ENCODE measurements at places on chromosomes 1 and 21.

GRCh38 chr1:218363141-218363540, 18.0 kb downstream of the TGFB2 start:
- no peak for DNase-seq

DNA sequence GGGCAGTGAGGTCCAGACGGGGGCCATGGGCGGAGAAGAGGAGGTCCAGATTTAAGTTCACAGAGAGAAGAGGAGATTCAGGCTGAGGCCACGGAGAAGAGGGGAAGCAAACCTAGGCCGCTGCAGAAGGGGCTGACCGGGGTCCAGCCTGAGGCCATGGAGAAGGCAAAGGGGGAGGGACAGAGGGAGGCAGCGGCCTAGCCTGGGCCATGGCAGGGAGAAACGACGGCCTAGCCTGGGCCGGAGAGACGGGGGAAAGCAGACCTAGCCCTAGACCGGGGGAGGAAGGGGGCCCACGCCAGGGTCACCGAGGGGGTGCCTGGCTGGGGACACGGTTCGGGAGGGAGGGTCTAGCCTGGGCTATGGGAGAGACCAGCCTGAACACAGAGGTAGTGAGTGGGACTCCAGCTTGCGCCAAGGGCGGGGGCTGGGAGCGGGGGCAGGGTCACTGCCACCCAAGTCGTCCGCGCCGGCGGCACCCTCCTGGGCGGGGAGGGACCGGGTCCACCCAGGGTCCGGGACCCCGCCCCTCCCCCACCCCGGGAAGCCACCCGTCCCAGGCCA, 459 bp downstream of the CAPZB start:
- no peak for DNase-seq

DNA sequence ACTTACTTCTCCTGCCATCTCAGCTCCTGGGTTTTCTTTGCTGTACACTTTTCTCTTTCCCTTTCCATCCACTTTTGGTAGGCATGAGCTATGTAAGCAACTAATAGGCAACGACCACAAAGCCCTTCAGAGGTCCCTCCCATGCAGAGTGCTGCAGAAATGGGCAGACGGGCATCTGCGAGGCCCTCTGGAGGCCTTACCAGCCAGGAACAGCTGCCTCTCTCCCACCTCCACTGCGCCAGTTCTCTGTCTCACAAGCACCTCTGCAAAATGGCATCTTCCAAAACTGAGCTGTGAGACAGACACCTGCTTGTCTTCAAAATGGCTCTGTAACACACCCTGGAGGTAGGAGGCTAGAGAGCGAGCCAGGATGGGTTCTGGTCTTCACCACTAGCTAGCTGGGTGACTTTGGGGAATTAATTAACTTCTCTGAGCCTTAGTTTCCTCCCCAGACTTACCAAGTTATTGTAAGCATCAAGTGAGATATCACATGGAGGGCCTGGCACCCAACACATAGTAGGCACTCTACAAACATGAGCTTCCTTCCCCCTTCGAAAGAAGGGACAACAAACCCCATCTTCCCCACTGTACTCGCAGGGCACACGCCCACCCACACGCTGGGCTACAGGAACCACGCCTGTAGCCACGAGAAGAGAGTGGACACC, 62.0 kb downstream of the BCAR3 start:
- DNase-seq = no peak

DNA sequence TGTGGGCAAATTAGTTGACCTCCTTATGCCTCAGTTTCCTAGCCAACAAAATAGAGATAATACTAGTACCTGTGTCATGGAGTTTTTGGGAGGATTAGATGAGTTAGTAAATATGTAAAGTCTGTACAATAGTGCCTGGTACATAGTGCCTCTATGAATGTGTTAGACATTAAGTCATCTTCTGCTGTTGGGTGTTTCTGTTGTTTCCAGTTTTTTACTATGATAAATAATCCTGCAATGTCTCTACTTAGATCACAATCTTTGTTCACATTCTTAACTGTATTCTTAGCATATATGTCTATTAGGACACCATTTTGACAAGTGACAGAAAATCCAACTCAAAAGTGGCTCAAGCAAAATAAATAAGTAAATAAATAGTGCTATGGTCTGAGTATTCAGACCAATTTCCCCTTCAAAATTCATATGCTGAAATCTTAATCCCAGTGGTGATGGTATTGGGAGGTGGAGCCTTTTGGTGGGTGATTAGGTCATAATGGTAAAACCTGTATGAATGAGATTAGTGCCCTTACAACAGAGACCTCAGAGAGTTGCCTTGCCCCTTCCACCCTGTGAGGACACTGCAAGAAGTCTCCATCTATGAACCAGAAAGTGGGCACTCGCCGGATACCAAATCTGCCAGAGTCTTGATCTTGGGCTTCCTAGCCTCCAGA, 84.3 kb downstream of the DIRAS3 start:
- DNase-seq = no peak

DNA sequence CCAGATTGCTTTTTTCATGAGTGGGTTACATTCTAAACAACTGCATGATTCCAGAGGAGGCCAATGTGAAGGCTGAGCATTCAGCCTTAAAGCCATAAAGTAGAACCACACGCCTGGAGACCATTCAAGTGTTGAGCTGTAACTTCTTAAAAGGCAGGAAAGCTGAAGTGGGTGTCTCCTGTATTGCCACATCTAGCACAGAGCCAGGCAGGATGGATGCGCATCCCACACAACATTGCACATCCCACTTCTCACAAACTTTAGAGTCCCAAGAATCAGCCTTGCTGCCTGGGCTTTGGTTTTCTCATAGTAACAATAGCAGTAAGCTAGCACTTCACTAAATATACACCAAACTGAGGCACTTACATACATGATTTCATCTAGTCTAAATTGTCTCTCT, 151.7 kb downstream of the DAB1 start:
- no peak for DNase-seq

- no peak for DNase-seq
Observed at GRCh38 chr1:200918006-200918405, 23.3 kb downstream of the INAVA start.

DNA sequence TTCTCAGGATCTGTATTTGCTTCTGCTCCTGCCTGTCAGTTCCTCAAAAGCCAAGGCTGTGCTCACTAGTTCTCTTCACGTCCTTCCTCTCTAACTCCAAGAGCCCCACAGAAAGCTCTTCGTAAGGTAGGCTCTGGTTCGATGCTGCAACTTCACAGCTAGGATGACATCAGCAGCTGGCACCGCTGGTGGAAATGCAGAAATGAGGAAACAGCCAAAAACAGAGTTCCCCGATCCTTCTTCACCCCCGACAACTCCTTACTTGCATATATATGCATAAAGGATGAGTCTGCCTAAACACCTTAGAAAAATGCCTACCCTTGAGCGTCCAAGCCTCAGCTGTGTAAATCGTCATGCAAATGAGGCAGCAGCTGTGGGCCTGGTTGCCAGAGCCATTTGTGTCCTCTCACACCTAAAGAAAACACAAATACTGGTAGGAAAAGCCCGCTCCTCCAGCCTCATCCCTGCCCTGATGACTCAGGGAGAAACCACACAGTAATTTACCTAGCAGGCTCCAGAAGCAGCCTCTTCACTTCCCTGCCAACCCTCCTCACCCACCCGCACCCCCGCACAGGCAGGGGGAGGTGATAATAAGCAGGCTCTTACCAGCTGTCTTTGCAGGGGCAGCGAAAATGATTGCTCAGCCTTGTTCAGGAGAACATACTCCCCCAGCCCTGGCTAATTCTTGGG, 28.2 kb downstream of the BATF3 start:
- no peak for DNase-seq

DNA sequence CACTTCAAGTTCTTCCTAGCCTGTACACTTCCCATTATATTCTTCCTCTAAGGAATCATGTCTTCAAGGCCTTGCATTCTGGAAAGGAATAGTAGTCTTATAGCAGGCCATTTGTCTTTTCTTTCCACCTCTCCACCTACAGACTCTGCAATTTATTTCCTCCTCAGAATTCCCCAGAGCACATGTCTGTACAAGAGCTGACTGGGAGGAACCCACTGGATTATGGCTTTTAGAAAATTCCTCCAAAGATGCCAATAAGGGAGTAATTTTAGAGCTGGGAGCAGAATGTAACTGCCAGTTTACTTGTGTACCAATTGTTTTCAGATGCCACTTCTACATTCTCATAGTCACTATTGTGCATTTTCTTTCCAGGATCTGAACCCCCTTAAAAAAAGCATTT, 3.4 kb upstream of the PSMG1 start:
- no peak for DNase-seq

DNA sequence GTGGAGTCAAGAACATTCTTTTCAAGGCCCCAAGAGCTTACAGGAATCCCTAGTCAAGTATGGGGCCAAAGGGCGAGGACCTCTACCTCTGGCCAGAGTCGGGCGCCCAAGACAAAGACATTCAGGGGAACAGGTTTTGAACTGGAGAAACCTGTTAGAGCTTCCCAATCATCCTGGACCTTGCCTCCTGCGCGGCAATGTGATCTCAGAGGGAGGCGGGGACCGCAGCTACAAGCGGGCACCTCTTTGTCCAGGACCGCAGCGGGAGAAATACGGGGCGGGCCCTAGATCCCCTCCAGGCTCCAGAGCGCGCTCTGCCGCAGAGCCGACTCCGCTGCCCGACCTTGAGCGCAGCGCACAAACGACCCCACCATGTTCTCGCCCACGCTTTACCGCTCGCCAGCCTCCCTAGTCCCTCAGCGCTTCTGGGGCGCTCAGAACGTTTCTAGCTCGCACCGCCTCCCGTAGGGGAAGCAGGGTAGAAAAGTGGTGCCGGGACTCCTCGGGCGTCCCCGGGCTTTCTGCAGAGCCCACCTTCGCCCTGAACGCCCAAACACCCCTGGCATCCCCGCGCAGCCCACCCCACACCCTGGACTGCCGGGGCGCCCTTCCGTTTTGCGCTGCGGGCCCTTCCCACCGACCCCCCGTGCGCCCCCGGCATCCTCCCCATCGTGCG, 28.1 kb downstream of the RABIF start:
- no peak for DNase-seq

DNA sequence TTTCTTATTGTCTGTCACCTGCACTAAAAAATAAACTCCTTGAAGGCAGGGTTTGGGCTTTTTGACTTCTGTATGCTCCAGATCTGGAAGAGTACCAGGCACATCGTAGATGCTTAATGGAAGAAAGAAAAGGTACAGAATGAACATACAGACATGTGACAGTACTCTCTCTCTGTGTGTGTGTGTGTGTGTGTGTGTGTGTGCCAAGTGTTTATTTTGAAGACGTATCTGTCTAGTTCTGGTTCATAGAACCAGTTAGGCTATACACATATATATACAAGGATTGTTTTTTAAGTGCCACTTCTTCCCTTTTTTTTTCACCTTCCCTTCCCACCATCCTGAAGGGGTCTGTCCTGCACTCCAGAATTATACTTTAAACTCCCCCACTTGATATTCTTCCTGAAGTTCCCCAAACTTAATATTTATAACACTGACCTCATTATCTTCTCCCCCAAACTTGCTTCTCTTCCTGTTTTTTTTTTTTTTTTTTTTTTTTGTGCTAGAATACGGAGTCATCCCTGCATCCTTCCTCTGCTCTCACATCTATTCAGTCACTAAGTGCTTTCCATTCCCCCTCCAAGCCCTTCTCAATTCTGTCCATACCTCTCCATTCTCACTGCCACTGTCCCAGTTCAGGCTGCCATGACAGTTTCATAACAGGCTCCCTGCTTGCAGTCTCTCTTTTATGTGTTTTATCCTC, 5.4 kb upstream of the KCNA3 start:
- DNase-seq = no peak

DNA sequence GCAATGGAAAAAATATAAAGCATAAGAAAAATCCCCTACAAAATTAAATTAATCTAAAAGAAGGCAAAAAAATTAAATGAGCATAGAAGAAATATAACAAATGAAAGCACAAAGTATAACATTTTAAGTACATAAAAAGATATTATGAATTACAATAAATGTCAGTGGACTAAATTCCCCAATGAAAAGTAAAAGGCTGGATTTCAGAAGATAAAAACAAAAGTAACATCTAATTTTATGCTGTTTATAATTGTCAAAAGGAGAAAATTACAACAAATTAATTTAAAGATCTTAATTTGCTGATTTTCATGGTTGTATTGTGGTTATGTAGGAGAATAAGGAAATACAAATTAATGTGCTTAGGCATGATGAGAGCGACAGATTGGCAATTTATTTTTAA, 92.8 kb downstream of the NGF start:
- no peak for DNase-seq

- no peak for DNase-seq
Observed at GRCh38 chr1:231826566-231826965, 200.0 kb downstream of the DISC1 start.

- no peak for DNase-seq
Observed at GRCh38 chr1:183303901-183304300, 114.3 kb downstream of the NMNAT2 start.

- DNase-seq = no peak
Observed at GRCh38 chr1:205012391-205013140, 30.4 kb upstream of the CNTN2 start.

GRCh38 chr21:38597421-38597820, 99.1 kb upstream of the ERG start:
- DNase-seq = no peak

DNA sequence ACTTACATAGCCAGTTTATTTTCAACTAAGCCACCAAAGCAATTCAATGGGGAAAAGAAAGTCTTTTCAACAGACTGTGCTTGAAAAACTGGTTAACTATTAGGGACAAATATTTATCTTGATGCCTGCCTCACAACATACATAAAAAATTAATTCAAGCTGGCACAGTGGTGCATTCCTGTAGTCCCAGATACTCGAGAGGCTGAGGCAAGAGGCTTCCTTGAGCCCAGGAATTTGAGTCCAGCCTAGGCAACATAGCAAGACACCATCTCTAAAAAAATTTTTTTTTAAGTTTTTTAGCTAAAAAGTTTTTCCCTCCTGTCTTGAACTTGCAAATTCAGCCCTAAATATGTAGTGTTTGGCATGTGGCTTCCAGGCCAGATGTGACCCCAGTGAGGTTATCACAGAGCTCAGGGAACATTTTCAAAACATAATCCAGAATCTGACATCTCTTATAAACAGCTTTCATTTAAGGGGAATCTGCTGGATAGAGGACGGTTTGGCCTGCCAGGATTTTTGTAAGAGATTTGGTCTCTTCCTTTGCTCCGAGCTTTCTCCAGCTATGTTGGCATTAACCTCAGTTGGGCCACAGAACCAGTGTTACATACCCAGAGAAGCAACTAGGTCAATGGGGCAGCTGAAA, 46.4 kb downstream of the COL6A1 start:
- DNase-seq = no peak

Measured in cortex of kidney (tissue), 1 donor.